ENCODE measurements at places on chromosomes 11 and 22. TPM values are rescaled to one million over a fixed set of nuclear protein-coding genes. Genes with fewer than 3 reads are reported as not detected.

- H3K27me3 ChIP-seq: no peaks in the 10 kb centered on the region
- peaks cover 3% of the 10 kb centered on the region for H3K4me1 ChIP-seq
- no peak overlapping the region for H3K4me3 ChIP-seq
- no peak for DNase-seq
Measured at GRCh38 chr22:30921108-30921507, 47.5 kb downstream of the MORC2 start.

- DNase-seq: no peak
- H3K36me3 ChIP-seq: no peaks in the 10 kb centered on the region
- no peaks in the 10 kb centered on the region for H3K27me3 ChIP-seq
Measured at GRCh38 chr22:28620244-28620922, 59.3 kb downstream of the TTC28 start.

DNA sequence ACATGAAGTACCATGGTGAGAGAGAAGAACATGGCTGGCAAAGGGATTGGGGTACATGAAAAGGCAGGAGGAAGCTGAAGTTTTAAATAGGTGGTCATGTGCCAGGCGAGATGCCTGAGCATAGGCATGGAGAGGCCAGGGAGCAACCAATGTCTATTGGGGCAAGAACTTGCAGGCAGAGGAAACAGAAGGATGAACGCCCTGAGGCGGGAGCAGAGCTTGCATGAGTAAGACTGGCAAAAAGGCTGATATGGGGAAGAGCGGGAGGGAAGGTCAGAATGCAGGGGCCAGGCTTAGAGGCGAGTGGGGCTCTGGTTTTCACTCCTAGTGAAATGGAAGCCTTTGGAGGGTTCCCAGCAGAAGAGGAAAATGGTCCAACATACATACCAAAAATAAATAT is 52.5 kb upstream of the VSTM5 start:
- H3K4me3 ChIP-seq: no peak overlapping the region
- H3K4me1 ChIP-seq: no peaks in the 10 kb centered on the region
- no peaks in the 10 kb centered on the region for H3K36me3 ChIP-seq
- peaks cover 1% of the 10 kb centered on the region for H3K27me3 ChIP-seq

DNA sequence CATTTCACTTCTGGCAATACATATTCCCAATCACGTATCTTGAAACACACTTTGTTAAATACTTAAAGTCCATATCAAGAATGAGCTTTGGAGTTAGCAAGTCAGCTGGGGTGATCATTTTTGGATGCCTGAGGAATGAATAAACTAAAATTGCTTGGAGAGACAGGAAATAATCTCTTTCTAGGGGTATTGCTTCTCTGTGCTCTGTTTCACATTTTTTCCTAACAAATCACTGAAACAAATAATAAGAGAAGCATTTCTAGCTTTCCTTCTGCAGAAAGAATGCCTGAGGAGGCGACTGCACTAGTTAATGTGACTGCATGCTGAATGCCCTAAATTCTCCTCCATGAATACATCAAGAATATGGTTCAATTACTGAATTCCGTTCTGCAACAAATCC is 541.4 kb upstream of the CCDC90B start:
- DNase-seq: no peak
- no peaks in the 10 kb centered on the region for H3K36me3 ChIP-seq
- H3K27me3 ChIP-seq: peaks cover 1% of the 10 kb centered on the region
- H3K27ac ChIP-seq: no peak overlapping the region
- H3K4me1 ChIP-seq: no peaks in the 10 kb centered on the region

GRCh38 chr22:21927174-21927823 is 25.3 kb downstream of the PPM1F start:
- H3K36me3 ChIP-seq: no peaks in the 10 kb centered on the region
- H3K27ac ChIP-seq: peak overlapping the region; percentile 53
- H3K4me1 ChIP-seq: peaks cover 34% of the 10 kb centered on the region
- DNase-seq: no peak
- H3K27me3 ChIP-seq: peaks cover 10% of the 10 kb centered on the region

- no peak overlapping the region for H3K4me3 ChIP-seq
- H3K27ac ChIP-seq: no peak overlapping the region
- H3K4me1 ChIP-seq: peaks cover 8% of the 10 kb centered on the region
- peaks cover 1% of the 10 kb centered on the region for H3K27me3 ChIP-seq
- no peak for DNase-seq
- peaks cover 5% of the 10 kb centered on the region for H3K36me3 ChIP-seq
Measured at GRCh38 chr22:44088976-44089570, 65.0 kb downstream of the PARVB start.

DNA sequence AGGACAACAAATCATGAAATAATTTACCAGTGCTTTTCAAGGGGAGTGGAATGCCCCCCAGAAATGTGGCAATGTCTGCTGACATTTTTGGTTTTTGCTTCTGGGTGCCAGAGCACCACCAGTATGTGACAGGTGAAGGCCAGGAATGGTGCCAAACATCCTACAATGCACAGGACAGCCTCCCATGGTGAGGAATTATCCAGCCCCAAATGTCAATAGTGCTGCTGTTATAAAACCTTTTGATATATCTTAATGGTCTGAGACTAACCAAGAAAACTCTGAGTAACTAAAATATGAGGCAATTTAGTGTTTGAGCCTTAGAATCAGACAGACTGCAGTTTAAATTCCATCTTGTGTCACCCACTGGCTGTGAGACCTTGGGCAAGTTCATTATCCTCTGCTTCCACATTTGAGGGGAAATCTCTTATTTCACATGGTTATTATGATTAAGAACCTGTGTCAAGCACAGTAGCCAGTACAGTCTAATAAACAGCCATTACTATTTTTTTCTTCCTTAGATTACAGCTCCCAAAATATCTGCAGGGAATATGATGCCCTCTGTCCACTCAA is 69.5 kb downstream of the AMBRA1 start:
- peaks cover 3% of the 10 kb centered on the region for H3K27me3 ChIP-seq
- peak overlapping the region; percentile 15 for H3K4me3 ChIP-seq
- peaks cover 37% of the 10 kb centered on the region for H3K4me1 ChIP-seq
- DNase-seq: no peak
- H3K27ac ChIP-seq: no peak overlapping the region
- H3K36me3 ChIP-seq: no peaks in the 10 kb centered on the region

DNA sequence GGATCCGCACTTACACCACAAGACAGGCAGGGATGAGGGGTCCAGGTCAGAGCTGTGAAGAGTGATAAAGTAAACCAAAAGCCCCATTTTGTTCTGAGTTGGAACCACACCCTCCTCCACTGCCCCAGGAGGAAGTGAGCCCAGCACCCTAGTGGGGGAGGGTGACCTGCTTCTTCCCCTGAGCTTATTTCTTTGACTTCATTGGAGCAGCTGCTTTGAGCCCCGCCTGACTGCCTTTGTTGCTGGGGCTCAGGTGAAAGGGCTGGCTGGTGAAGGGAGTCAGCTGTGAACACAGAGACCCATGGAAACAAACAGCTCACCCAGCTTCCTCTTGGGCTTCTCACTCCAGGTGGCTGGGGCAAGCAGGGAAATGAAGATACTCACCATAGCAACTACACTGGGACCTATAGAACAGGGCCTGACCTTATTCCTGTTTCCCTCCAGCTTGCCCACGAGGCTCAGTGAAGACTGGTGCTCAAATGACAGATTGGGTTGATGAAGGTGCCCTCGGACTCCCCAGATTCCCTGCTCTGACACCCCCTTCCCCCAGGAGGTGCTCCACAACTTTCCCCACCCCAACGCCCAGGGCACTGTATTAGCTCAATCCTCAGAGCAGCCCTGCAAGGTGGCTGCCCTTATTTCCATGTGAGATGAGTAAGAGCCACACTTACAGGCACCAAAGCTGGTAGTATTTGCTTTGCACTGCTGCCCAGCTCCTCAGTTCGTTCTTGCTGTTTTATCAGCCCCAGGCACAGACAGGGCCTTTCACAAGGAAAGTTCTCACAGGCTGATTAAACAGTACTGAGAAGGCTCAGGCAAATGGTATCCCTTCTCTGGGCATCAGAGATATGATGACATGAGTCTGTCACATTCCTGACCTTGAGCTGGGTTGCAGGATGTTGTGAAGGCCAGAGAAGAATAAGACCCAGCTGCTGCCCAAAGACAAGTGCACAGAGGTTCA is 2.4 kb downstream of the UCP2 start:
- peaks cover 33% of the 10 kb centered on the region for H3K4me1 ChIP-seq
- H3K4me3 ChIP-seq: peak overlapping the region; percentile 96
- H3K27me3 ChIP-seq: peaks cover 11% of the 10 kb centered on the region
- peak overlapping the region; percentile 59 for H3K27ac ChIP-seq
- H3K36me3 ChIP-seq: peaks cover 7% of the 10 kb centered on the region
- no peak for DNase-seq

- H3K4me1 ChIP-seq: peaks cover 5% of the 10 kb centered on the region
- H3K27ac ChIP-seq: no peak overlapping the region
- DNase-seq: no peak
Measured at GRCh38 chr11:14642873-14643696, 519 bp upstream of the PDE3B start.

DNA sequence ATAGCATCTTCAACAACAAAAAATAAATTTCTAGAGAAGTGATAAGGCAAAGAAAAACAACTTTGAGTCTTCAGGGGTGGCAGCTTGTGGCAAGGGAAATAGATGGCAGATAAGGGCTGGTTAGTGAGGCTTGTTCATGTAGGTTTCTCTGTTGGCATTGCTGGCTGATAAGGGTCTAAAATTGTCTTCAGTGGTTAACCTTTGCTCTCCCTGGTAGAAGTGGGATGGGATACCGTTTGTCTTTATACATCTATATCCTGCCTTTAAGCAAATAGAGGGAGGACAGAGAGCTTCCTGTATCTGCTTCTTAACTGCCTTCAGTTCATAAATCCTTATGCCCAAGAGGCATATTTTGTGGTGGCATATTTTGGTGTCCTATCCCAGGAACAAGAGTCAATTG is 57.1 kb downstream of the TRAF6 start:
- no peak overlapping the region for H3K4me3 ChIP-seq
- no peaks in the 10 kb centered on the region for H3K36me3 ChIP-seq
- peaks cover 5% of the 10 kb centered on the region for H3K27me3 ChIP-seq
- H3K4me1 ChIP-seq: peaks cover 9% of the 10 kb centered on the region

GRCh38 chr11:45852712-45853101 is 5.4 kb downstream of the CRY2 start:
- no peak overlapping the region for H3K4me3 ChIP-seq
- H3K4me1 ChIP-seq: peaks cover 21% of the 10 kb centered on the region
- no peak for DNase-seq
- no peaks in the 10 kb centered on the region for H3K36me3 ChIP-seq
- peaks cover 2% of the 10 kb centered on the region for H3K27me3 ChIP-seq
- H3K27ac ChIP-seq: no peak overlapping the region

GRCh38 chr11:47272706-47273105 is 2.8 kb downstream of the MADD start:
- peaks cover 35% of the 10 kb centered on the region for H3K4me1 ChIP-seq
- no peak for DNase-seq
- no peaks in the 10 kb centered on the region for H3K36me3 ChIP-seq
- H3K27me3 ChIP-seq: peaks cover 12% of the 10 kb centered on the region
- peak overlapping the region; percentile 40 for H3K27ac ChIP-seq

GRCh38 chr11:122101625-122102291 is 14.3 kb downstream of the BLID start:
- no peaks in the 10 kb centered on the region for H3K27me3 ChIP-seq
- peak; percentile 45 for DNase-seq
- H3K4me3 ChIP-seq: no peak overlapping the region
- peaks cover 6% of the 10 kb centered on the region for H3K4me1 ChIP-seq
- H3K36me3 ChIP-seq: no peaks in the 10 kb centered on the region

GRCh38 chr22:30483169-30483568 is 11.4 kb upstream of the SEC14L3 start:
- H3K27ac ChIP-seq: no peak overlapping the region
- no peak for DNase-seq
- H3K36me3 ChIP-seq: no peaks in the 10 kb centered on the region
- no peaks in the 10 kb centered on the region for H3K27me3 ChIP-seq
- no peaks in the 10 kb centered on the region for H3K4me1 ChIP-seq
- no peak overlapping the region for H3K4me3 ChIP-seq

DNA sequence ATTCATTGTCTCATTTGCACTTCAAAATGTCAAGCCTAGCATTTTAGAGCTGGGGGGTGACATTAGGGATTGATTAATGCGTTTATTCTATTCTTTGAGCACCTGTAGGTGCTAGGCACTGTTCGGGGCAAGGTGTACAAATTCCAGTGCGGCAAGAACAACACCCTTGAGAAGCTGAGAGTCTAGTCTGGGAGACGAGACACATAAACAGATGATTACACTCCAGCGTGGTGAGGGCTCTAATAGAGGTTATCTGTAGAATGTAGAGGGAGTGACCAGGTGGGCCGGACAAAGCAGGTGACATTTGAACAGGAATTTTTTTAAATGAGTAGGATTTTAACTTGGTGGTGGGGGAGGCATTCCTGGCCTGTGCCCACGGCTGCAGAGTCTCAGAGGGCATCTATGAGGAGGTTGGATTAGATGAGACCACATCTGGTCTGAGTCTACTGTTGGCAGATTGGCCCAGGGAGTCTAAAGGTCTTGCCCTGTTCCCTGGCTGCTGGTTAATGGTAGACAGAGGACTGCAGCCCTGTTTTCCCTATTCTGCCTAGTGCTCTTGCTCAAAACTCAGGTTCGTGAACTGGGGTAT is 970 bp downstream of the CAT start:
- peaks cover 8% of the 10 kb centered on the region for H3K4me1 ChIP-seq
- no peaks in the 10 kb centered on the region for H3K36me3 ChIP-seq
- H3K27ac ChIP-seq: peak overlapping the region; percentile 97
- peaks cover 3% of the 10 kb centered on the region for H3K27me3 ChIP-seq

DNA sequence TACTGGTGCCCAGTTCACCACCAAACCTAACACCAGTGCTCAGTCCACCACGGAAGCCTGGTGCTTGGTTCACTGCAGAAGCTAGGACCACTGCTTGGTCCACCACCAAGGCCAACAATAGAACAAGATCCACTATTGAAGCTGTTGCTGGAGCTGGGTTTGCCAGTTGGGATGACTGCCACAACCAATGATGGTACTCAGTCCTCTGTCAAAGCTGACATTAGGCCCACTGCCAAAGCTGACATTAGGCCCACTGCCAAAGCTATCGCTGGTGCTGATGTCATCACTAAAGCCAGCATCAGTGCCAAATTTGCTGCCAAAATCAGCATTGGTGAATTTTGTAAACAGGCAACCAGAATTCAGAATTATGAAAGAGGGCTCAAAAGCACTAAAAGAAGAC is 1850.2 kb upstream of the RAG2 start:
- H3K27me3 ChIP-seq: no peaks in the 10 kb centered on the region
- no peak overlapping the region for H3K27ac ChIP-seq
- H3K4me3 ChIP-seq: no peak overlapping the region

DNA sequence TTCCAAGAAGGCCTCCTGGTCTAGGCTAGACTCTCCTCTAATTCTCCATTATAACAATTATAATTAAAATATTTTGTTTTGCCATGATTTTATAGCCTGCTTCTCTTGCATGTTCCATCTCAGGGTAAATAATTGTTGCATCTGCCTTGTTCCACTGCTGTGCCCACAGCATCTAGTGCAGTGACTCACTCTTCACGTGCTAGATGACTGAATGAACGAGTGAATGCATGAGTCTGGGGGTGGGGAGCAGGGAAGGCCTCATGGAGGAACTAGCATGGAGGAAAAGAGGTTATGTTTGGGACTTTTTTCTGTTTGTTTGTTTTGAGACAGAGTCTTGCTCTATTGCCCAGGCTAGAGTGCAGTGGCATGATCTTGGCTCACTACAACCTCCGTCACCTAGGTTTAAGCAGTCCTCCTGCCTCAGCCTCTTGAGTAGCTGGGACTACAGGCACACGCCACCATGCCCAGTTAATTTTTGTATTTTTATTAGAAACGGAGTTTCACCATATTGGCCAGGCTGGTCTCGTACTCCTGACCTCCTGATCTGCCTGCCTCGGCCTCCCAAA is 5.2 kb upstream of the OAF start:
- no peaks in the 10 kb centered on the region for H3K36me3 ChIP-seq
- no peak overlapping the region for H3K27ac ChIP-seq
- peaks cover 14% of the 10 kb centered on the region for H3K27me3 ChIP-seq

BARX2 gene
- total RNA-seq: not detected

ISX gene
- not detected for total RNA-seq

PKP3 gene
- not detected for total RNA-seq

APOL3 gene
- total RNA-seq: not detected

ARHGAP20 gene
- total RNA-seq: not detected

ADAMTS8 gene
- total RNA-seq: 0.32 TPM

DSCAML1 gene
- 0.07 TPM for total RNA-seq
